H4 (cell line): ENCODE measurements at places on chromosomes 11 and 22.

DNA sequence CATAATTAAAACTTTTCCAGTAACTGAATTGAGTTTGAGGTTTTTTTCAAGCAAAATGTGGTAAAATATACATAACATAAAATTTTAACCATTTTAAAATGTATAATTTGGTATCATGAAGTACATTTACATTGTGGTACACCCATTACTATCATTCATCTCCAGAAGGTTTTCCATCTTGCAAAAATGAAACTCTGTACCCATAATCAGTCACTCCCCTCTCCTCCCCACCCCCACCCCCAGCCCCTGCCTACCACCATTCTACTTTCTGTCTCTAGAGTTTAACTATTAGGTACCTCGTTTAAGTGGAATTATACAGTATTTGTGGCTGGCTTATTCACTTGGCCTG is 63.7 kb downstream of the MICAL2 start:
- DNase-seq, result no peak

DNA sequence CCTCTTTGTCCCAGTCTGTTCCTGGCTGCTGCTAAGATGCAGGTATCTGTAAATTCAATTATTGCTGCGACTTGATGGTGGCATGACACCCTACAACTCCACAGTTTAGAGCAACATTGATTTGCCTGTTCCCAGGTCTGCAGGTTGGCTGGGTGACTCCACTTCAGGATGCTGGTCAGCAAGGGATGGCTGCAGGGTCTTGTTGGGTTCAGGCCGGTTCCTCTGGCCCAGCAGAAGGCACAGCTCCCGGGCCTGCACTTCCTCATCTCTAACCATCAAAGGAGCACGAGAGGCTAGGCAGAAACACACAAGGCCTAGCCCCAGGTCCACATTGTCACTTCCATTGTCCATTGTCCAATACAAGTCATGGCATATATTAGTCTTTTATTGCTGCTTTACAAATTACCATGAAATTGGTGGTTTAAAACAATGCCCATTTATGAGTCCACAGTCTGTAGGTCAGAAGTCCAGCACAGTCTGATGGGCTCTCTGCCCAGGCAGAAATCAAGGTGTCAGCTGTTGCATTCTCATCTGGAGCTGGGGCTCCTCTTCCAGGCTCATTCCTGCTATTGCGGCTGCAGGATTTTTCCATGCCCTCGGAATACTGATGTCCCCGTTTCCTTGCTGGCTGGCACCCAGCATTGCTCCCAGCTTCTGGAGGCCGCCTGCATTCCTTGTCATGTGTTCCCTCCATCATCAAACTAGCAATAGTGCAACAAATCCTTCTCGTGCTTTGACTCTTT is 96.6 kb upstream of the LMO1 start:
- no peak for DNase-seq

- no peak for DNase-seq
Measured at GRCh38 chr22:25413620-25414019, 150.9 kb upstream of the GRK3 start.

DNA sequence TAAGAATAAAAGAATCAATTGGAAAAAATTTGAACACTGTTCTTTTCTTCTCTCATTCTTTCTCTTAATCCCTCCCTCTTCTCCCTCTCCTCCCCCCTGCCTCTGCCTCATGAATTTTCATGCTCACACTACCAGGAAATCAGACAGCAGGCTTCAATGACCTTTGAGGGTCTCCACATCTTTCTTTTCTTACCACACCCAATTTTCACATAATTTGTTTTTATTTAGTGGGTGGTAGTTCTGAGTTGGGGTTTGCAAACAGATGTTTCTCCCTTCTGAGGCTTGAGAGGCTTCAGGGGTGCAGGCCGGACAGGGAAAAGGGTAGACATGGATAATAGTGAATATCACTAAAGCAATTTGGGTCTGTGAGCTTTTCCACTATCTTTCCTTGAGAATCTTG is 95.5 kb downstream of the SPATA19 start:
- DNase-seq, result no peak

DNA sequence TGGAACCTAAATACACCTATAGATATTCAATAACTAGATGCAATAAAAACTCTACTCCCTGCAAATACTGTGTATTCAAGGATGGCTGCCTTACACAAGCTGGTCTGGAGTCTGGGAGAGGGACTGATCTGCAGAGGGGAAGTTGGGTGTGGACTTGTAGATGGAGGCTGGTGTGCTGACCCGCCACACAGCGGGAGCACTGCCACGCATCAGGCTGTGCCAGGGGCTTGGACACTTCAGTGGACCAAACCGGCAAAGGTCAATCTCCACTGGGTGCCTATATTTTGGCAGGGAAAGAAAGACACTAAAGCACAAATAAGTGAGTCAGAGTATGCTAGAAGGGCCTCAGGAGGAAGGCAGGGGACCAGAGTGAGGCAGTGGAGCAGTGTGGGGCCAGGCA is 2.1 kb upstream of the SHANK3 start:
- DNase-seq, result no peak
